ENCODE measurements at places on chromosomes 3 and 15.

DNA sequence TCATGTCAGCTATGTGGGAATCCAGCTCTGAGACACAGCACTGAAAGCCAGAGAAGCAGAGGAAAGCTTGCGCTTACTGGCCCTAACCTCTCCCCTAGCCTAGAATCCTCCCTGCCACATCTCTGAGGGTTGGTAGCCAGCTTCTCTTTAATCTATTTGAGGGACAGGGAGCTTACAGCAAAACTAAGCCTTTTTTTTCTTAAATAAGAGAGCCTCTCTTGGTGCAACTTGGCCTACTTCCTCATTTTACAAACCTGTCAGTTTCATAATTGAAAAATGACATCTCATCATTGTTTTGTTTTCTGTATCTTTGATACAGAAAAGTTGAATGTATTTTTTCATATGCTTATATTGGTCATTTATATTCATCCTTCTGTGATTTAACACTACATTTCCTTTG, 193.9 kb downstream of the ZNF621 start:
- DNase-seq, result peak; percentile 76

DNA sequence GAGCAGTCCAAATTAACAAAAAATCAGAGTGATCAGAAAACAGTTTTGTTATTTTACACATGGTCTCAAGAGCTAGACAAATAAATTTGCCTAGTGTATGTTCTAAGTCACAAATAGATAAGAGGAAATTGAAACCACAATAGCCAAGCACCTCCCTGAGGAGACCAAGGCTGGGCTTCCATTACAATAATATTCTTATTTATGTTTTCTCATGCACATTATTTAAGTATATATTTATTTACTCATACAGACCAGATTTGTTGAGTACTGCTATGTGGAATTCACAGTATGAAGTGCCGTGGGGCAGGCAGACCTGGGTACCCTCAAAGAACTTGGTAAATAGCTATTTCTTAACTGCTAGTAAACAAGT, 242.3 kb upstream of the ICE2 start:
- no peak for DNase-seq

GRCh38 chr3:74001436-74001835, 376.7 kb upstream of the PDZRN3 start:
- DNase-seq, result no peak

GRCh38 chr15:70095408-70096214, 2.1 kb downstream of the TLE3 start:
- peak; percentile 62 for DNase-seq

GRCh38 chr3:63855333-63855940, 8.2 kb downstream of the THOC7 start:
- DNase-seq, result no peak

GRCh38 chr3:52384019-52384761, 60.7 kb downstream of the SEMA3G start:
- peak; percentile 56 for DNase-seq

- DNase-seq, result no peak
Measured at GRCh38 chr3:177731644-177732268, 534.5 kb upstream of the TBL1XR1 start.

- peak; percentile 71 for DNase-seq
Measured at GRCh38 chr15:96327155-96327741, 3.3 kb upstream of the NR2F2 start.

- peak; percentile 69 for DNase-seq
Measured at GRCh38 chr3:12427551-12427950, 56.7 kb upstream of the TSEN2 start.

- no peak for DNase-seq
Measured at GRCh38 chr15:56996093-56996492, 77.6 kb downstream of the TCF12 start.

- DNase-seq, result peak; percentile 74
Measured at GRCh38 chr3:51799879-51800749, 21.1 kb upstream of the IQCF6 start.

- no peak for DNase-seq
Measured at GRCh38 chr3:87761795-87762194, 297.0 kb downstream of the CGGBP1 start.

GRCh38 chr3:22495791-22496190, 707.3 kb upstream of the UBE2E2 start:
- DNase-seq, result no peak

DNA sequence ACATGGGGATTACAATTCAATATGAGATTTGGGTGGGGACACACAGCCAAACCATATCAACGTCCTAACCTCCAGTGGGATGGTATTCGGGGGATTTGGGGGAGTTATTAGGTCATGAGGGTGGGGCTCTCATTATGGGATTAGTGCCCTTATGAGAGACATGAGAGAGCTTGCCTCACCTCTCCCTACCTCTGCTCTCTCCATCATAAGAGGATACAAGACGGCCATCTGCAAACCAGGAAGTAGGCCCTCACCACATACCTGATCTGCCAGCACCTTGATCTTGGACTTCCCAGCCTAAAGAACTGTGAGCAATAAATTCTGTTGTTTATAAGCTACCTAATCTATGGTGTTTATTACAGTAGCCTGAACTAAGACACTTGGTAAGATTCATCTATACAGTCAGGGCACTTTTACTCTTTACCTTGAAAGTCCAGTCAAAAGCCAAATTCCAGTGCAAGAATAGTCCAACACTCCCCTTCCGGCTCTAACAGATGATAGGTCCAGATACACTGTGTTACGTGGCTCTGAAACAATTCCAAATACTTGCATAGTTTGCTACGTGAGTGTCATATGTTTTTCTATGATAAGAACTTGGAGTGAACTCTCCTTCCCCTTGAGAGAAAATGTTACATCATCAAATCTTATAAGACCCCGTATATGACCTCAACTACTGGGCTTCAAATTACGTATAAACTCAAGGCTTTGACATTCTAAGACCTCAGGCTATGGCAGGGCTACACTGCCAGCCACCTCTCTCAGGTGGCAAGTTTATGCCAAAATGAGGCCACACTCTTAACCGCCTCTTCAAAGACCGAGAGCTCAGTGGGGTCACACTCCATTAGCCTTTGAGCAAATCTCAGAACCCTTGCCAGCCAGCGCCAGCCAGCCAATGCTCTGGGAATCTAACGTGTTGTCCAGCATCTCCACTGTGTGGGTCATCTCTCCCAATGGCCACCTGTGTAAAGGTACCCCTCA, 129.9 kb downstream of the XXYLT1 start:
- no peak for DNase-seq

- no peak for DNase-seq
Measured at GRCh38 chr3:45583021-45583851, 11.3 kb upstream of the LIMD1 start.

- DNase-seq, result no peak
Measured at GRCh38 chr3:76827701-76828226, 212.1 kb upstream of the ROBO2 start.

DNA sequence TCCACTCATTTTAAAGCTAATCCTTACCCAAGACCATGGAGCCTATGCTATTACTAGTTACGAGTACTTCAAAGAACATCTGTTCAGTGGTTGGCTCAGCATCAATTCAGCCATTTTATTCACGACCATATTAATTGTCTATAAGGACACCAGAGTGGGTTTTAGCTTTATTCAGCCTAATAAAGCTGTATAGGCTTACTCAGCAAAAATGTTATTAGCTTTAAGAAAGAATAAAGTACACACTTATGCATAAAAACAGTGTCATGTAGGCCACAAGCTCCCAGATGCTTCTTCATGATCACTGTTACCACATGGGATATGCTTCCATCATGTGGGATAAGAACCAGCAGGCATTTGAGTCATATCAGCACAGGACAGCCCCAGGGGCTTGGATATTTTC, 87.4 kb upstream of the GPR149 start:
- no peak for DNase-seq

DNA sequence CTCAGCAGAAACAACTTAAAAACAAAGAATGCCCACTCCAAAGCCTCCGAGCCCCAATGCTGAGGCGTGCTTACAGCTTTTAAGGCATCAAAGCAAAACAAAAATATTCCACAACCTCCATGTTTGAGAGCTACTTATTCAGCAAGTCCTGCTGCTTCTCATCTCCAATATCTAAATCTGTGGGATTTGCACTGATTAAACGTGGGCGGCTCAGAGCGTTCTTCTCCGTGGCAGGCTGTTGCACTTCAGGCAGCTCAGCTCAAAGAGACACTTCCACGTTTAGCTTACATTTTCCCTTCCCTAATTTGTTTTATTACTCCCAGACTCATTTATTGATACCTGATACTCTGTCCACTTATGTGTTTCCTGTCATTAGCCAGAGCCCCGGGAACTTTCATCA, 282.6 kb upstream of the MCTP2 start:
- no peak for DNase-seq

DNA sequence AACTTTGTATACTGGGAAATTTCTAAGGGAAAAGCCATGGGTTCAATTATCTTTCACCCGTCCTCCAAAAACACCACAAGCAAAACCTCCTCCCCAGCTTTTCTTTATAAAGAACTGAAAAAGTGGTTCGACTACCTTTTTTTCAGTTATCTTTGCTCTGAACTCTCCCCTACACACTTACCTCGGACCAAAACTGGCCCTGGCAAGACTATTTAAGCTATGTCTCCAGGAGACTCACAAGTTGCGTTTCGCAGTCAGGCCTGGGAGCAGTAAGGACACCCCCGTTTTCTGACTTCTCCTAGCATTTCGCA, 645 bp downstream of the COPS2 start:
- DNase-seq, result no peak

- DNase-seq, result no peak
Measured at GRCh38 chr3:64623125-64623524, 64.7 kb downstream of the ADAMTS9 start.

- DNase-seq, result no peak
Measured at GRCh38 chr15:96038650-96039049, 291.9 kb upstream of the NR2F2 start.

DNA sequence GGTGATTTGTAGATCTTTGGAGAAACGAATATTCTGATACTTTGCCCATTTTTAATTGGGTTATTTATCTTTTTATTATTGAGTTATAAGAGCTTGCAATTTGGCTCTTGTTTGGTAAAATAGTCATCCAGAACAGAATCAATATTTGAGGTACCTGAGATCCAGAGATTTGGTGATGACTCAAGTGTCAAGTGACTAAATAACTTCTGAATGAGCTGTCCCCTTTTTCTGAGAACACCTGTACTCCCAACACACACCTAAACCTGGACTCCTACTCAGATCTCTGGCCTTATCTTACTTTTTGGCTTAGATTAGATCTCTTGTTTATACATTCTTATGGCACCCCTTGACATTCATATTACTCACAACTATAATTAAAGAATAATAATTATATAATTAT, 3.1 kb upstream of the TRA2B start:
- DNase-seq, result no peak

- DNase-seq, result no peak
Measured at GRCh38 chr3:123151251-123151705, 50.5 kb upstream of the SEC22A start.

DNA sequence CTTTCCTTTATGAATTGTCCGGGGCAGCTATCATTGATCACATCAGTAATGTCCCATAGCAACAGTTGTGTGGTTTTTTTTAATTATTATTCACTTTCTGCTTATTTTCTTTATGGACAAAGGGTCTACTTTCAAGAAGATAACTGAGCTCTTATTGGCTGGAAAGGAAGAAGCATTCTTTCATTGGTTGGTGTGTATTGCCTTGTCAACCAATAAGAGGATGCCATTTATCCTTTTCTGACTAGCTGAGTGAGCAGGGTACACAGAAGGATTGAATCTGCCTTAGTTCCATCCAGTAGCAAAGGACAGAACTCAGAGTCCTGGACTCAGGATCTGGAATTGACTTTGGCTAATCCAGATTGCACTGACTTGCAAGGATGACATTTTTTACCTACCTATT, 13.2 kb upstream of the AEN start:
- no peak for DNase-seq

DNA sequence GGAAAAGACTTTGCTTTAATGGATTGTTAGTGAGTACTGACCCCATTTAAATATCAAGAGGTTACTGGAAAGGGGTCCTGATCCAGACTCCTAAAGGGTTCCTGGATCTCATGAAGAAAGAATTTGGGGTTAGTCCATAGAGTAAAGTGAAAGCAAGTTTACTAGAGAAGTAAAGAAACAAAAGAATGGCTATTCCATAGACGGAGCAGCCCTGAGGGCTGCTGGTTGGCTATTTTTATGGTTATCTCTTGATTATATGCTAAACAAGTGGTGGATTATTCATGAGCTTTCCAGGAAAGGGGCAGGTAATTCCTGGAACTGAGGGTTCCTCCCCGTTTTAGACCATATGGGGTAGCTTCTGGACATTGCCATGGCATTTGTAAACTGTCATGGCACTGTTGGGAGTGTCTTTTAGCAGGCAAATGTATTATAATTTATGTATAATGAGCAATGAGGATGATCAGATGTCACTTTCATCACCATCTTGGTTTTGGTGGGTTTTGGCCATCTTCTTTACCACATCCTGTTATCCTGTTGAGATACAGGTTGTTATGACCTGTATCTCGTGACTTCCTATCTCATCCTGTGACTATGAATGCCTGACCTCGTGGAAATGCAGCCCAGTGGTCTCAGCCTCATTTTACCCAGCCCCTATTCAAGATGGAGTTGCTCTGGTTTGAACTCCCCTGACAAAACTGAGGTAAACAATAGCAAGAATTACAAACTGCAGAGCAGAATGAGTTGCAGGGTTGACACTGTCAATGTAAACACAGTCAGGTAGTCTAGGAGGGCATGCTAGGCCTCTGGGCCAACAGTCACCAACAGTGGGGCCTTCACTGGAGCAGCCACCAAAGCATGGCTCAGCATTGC, 10.3 kb upstream of the GPR160 start:
- DNase-seq, result no peak

DNA sequence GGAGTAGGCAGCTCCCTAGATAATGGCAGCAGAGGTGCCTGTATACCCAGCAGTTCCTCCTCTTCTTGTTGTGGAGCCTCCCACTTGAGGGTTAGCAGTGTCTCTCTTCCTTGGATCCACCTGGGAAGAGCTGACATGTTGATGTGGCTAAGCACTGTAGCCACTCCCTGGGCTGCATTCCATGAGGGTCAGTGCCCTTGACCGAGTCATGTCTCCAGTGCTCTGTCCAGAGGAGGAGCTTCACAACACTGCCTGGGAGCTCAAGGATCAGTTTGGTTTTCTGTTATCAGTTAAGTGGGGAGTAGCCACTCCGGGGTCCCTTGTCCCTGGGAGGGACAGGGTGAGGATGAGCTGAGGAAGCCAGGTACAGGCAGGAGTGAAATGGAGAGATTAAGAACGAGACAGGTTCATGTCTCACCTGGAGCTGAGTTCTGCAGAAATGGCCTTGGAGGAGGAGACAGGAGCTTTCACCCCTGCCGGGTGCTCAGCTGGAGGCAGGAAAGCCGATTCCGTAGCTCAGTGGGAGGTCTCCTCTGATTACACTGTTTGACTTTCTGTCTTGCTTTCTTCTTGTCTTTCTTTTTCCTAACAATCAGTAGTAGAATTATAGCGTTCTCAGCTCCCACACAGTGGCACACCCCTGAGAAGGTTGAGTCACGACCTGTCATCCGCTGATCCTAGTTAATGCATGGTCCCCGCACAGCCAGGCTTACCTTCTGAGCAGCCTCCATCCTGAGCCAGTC, 57.9 kb upstream of the SEC22A start:
- no peak for DNase-seq

- DNase-seq, result no peak
Measured at GRCh38 chr15:38024293-38025091, 90.1 kb downstream of the TMCO5A start.

Data from suppressor macrophage (primary cell).